ENCODE measurements at places on chromosomes 16 and 17.
A peak's percentile ranks its signal among the peaks of the same experiment; 100 is the strongest.

- no peak for DNase-seq
These were observed 238.7 kb upstream of the ELAC2 start for GRCh38 chr17:13256545-13256944.

- DNase-seq = no peak
These were observed 2.6 kb downstream of the ATP2C2 start for GRCh38 chr16:84370723-84371552.

DNA sequence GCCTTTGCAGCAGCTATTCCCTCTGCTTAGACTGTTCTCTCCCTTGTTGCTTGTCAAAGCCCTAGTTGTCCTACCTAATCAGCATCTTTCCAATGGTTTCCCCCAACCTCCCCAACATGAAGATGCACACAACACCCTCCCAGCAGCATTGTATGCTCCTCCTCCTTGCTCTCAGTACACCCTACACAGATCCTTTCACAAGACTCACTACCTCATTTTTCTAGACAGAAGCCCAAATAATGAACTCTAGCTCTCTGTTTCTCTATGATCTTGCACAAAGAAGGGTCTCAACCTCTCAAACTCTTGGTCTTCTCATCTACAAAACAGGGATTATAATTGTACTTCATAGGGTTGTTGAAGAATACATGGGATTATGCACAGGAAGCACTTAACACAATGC lies 19.4 kb downstream of the PSME3IP1 start:
- peak; percentile 38 for DNase-seq

- DNase-seq = no peak
These were observed 36.8 kb downstream of the WDR45B start for GRCh38 chr17:82611140-82612058.

DNA sequence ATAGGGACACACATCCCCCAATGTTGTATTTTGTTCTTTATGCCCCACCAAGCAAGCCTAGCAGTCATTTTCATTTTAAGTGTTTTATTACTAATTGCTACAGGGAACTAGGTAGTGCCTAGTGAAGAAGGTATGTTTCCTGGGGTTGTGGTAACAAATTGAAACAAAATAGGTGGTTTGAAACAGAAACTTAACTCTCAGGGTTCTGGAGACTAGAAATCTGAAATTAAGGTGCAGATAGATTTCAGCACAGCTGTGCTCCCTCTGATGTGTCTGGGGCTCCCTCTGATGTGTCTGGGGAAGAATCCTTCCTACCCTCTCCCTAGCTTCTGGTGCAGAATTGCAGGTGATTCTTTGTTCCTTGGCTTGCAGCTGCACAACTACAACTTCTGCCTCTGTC lies 390.1 kb downstream of the ZFHX3 start:
- DNase-seq = no peak

- peak; percentile 45 for DNase-seq
These were observed 13.1 kb upstream of the SREBF1 start for GRCh38 chr17:17849845-17850373.

GRCh38 chr17:82121660-82122629 lies 23.9 kb upstream of the FASN start:
- peak; percentile 37 for DNase-seq

DNA sequence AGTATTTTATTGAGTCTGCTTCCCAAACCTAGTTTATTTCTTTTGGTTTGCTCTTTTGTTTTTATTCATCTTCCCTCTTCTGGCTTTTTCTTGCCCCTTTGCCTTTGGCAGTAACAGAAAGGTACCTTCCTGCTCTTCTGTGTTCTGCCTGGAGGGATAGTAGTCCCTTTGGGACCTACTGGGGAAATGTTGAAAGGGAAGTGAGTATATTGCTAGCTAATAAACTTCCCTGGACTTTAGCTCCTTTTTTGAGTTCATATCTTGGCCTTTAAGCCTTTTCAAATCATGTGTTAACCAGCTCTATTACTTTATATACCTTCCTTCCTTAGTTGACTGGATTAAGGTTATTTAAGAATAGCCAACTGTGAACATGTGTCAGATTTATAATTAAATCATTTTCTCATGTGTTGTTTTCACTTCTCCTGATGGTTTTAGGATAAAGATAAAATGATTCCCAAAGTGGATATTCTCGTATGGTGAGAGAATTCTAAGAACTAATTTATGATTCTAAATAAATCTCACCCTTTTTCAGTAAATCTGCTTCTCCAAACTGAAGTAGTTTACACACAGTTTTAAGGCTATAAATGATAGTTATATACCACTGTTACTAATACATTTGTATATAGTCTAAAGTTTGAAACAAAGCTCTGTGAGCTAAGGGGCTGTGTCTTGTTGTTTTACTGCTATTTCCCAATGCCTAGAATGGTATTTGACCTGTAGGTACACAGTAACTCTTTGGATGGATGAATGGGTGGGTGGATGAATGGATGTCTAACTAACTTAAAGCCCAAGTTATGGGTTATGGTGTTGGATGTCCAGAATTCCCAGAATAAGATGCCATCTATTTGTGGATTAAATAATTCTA lies 45.7 kb downstream of the OMG start:
- DNase-seq = no peak

- DNase-seq = no peak
These were observed 31.4 kb downstream of the GPT2 start for GRCh38 chr16:46915483-46916025.

- no peak for DNase-seq
These were observed 8.4 kb downstream of the GLOD4 start for GRCh38 chr17:773467-774312.

GRCh38 chr17:56948491-56948890 lies 12.4 kb downstream of the COIL start:
- no peak for DNase-seq

Measured in inflammatory macrophage treated with lipopolysaccharide for 1 hour (primary cell).